Activated T-helper 1 cell treated with Interleukin-2 at 50 U/mL for 16 hours (primary cell): ENCODE measurements at places on chromosomes 3 and 15.

GRCh38 chr3:45204136-45204535 lies 22.0 kb downstream of the TMEM158 start:
- DNase-seq: no peak

DNA sequence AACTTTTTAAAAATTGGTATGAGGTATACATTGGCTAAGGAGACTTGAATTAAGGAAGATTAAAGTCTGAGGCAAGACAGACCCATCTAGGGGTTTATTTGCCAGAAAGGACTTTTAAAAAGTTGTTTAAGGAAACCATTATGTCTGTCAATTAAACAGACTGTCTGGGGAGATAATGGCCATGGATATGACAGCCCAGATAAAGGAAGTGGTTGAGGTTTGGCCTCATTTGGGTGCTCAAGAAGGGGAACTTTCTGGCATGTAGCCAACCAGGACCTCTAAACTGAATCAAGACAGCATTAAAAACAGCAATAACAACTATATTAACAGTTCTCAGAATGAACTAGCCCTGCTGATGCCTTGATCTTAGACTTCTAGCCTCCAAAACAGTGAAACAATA lies 9.9 kb upstream of the CD200R1L start:
- DNase-seq: no peak

- no peak for DNase-seq
These were observed 21.0 kb upstream of the PSTPIP1 start for GRCh38 chr15:76973906-76974305.

GRCh38 chr3:121997372-121997771 lies 24.7 kb downstream of the ILDR1 start:
- DNase-seq: no peak

- DNase-seq: no peak
These were observed 116.0 kb downstream of the XXYLT1 start for GRCh38 chr3:195154793-195155535.

GRCh38 chr15:99671926-99672635 lies 61.2 kb downstream of the LYSMD4 start:
- DNase-seq: no peak

GRCh38 chr3:170397685-170398084 lies 21.0 kb upstream of the CLDN11 start:
- no peak for DNase-seq

DNA sequence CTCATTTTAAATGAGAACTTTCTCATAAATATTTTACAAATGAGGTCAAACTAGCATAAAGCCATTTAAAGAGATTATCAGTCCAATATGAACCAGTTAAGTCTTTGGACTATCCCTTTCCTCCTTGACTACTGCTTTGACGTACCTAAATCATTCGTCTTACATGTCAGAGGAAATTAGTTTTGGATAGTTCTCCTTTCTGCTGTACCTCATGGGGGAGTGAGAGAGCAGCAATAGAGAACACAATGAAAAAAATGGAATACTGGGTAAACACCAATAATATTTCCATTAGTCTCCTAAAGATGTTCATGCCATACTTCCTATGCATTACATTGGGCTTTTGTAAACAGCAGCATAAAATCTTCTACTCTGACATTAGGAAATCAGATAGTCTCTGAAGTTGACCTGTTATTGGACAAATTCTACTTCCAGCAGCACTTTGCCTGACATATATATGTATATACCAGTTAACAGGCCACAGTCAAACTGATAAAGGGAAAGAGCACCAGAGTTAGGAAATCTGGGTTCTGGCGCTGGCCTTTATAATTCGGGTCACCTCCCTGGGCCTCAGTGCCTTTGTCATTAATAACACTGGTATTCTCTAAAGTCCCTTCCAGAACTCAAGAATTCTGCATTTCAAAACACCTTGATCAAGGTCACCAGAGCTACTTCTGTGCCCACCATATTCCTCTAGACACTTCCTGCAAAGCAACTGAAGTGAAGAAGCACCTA lies 26.8 kb downstream of the TIMMDC1 start:
- no peak for DNase-seq

- DNase-seq: no peak
These were observed 31.0 kb upstream of the KLHL25 start for GRCh38 chr15:85825719-85826118.

- no peak for DNase-seq
These were observed 1.0 kb upstream of the MYL3 start for GRCh38 chr3:46864061-46864881.

- no peak for DNase-seq
These were observed 171.0 kb downstream of the RPLP1 start for GRCh38 chr15:69623392-69624154.

DNA sequence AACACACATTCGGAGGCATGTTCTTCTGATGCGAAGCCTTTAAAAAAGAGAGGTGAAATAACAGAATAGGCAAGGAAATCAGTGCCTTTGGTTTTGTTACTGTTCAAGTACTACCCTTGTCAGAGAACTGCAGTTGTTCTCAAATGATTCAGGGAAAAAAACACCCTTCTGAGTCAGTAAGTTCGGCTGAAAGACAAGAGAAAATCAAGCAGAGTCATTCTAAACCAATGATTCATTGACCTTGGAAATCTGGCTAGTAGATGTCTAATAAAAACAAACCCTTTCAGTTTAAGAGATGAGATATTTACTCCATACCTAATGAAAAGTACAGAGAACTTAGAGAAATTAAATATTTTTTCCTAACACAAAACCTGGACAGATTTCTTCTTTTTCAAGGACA lies 72.7 kb upstream of the ABI3BP start:
- DNase-seq: no peak

- no peak for DNase-seq
These were observed 108.2 kb downstream of the LRRK1 start for GRCh38 chr15:101027273-101027901.

DNA sequence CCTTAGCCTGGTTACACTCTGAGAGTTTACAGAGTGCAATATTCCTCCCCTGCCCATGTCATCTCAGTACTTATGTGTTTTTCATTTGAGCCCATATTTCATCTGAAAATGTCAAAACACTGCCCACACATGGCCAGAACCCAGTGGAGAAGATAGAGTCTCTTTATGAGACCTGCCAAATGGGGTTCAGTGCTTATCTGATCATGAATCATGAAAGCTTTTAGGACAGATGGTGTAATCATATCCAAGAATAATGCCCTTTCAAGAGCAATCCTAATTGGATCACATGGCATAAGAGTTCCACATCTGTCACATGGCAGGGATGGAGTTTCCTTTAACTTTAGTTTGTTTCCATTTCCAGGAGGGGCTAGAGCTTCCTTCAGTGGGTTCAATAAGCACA lies 77.2 kb upstream of the AGBL1 start:
- DNase-seq: no peak

DNA sequence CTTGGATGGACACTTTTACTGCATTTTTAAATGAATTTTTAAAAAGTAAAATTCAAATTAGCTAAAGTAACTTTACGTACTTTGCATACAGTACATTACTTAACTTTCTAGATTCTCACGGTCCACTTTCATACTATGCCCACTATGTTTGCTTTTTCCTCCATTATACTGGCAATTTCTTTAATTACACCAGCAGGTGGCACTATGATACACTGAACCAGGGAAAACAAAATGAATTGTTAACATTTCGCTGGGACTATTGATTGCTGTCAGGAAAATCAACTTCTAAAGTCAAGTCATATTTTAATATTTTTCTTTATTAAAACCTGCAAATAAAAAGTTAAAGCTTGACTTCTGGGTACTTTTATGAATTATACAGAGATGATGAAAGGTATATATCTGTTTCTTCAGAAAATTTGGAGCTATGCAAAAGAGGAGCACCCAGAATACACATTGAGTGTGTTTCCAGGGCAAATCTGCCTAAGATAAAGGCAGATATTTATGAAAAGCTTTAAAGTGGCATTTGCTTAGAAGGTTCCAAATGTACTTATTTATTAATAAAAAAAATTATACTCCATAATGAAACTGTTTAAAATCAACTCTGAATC lies 21.8 kb upstream of the POU1F1 start:
- DNase-seq: no peak

DNA sequence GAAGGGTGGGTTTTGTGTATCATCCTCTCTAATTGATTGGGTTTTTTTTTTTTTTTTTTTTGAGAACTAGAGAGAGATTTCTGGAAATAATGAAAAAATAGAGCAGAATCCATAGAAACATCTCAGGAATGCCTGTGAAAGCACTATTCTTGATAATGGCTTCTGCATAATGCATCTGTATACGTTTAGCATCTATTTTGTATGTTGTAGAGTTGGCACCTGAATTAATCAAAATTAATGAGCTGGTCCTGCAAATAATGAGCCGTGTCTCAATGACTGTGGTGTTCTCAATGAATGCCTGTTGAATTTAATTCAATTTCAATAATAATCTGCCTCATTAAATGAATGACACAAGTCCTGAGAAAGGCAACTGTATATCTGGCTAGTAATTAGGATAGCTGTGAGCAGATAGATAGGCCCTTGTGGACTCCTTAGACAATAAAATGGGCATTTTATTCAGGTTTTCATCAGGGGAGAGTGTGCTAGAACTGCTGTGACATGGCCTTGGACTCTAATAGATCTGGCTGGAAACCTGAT lies 70.5 kb upstream of the WDR72 start:
- no peak for DNase-seq

GRCh38 chr3:127438951-127439350 lies 151.1 kb upstream of the PRR20G start:
- no peak for DNase-seq

- DNase-seq: no peak
These were observed 198.5 kb upstream of the MRPL3 start for GRCh38 chr3:131701153-131701770.

DNA sequence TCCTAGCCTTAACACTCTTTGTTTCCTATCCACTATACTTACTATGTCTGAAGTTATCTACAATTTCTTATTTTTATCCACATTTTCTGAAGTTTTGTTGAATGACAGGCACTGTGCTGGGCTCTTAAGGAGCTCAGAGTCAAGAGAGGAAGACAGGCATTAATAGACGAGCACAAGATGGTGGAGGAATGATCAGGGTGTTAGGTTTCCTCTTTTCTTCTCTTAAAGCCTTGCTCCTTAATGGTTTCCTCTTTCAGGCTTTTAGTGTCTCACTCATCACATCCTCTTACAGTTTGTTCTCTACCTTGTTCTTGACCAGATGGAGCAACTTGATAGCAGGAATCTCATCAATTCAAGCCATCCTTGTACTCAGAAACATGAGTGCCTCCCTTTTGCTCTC lies 52.9 kb upstream of the BCL6 start:
- DNase-seq: no peak

- no peak for DNase-seq
These were observed 856 bp downstream of the NPAP1 start for GRCh38 chr15:24676431-24676830.

- no peak for DNase-seq
These were observed 272.2 kb upstream of the NR2F2 start for GRCh38 chr15:96058103-96058851.

DNA sequence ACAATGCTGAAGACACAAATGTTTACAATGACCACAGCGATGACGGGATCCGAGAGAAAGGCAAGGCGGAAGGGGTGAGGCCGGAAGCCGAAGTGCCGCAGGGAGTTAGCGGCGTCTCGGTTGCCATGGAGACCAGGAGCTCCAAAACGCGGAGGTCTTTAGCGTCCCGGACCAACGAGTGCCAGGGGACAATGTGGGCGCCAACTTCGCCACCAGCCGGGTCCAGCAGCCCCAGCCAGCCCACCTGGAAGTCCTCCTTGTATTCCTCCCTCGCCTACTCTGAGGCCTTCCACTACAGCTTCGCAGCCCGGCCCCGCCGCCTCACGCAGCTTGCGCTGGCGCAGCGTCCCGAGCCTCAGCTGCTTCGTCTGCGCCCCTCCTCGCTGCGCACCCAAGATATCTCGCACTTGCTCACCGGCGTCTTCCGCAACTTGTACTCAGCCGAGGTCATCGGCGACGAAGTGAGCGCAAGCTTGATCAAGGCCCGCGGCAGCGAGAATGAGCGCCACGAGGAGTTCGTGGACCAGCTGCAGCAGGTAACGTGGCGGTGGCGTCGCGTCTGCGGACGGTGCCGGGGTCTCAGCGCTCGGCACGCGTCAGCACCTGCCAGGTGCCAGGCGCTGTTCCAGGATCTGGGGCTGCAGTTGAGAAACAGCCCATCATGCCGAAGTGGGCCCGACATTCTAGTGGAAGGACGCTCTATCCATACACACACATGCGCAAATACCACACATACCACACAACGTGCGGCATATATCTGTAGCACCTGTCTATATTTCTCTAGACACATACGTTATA lies at the start of gene DLEC1:
TSS of gene DLEC1 (plus strand) at position 108 of the 798 bp plus-strand sequence. CDS start at position 126, 18 bp downstream.
- peak; percentile 75 for DNase-seq

DNA sequence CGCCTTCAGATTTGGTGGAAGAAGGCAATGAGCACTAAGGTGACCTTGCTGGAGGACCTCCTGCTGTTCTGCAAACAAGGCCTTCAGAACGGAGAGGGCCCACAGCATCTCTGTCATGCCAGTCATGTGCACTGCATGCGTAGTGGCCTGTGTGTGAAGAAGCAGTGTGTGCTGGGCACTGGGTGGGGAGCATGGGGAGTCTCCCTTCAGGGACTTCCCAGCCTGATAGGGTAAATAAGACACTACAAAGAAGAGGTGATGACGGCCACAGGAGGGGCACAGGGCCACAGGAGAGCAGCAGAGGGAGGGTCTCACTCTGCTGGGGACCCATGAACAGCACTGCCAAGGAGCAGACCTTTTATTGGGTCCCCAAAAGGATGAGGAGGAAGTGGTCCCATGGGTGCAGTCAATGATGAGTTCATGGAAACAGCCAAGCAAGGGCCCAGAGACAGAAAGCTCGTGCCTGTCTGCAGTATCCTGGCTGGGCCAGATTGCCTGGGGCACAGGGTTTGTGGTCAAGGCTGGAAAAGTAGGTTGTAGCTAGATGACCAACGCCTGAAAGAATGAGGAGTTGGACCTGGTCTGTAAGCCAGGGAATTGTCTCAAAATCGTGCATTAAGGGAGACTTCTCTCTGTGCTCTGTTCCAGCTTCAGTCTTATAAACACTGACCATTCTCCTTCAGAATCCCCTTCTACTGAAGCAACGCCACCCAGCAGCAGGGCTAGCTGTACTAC lies 67.8 kb upstream of the SEC61A1 start:
- no peak for DNase-seq

DNA sequence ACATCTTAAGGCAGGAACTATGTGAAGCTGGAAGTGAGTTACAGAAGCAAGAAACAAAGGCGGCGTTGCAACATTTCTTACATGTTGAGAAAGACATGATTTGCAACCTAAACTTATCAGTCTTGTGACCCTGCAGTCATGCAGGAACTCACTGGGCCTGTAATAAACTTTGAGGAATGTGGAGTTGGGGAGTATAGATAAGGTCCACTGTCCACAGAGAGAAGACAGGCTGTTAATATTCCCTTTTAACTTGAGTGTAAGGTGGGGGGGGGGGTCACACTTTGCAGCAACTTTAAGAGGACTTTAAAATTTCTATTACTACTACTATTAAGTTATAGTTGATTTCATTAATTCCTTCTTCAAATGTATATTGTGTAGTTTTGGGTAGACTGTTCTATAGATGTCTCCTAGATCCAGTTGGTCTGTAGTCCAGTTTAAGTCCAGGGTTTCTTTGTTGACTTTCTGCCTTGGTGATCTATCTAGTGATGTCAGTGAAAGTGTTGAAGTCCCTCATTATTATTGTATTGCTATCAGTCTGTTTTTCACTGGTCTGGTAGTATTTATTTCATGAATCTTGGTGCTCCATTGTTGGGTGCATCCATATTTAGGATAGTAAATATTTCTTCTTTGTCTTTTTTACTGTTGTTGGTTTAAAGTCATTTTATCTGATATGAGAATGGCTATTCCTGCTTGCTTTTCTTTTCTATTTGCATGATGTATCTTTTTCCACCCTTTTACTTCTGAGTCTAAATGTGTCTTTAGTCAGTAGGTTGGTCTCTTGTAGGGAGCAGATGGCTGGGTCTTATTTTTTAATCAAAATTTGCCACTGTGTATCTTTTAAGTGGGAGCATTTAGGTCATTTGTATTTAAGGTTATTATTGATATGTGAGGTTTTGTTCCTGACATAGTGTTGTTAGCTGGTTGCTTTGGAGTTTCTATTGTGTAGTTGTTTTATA lies 15.6 kb upstream of the FAM98B start:
- DNase-seq: no peak
